Stimulated activated CD8-positive, alpha-beta memory T cell treated with anti-CD3 and anti-CD28 coated beads, Interleukin-7, amount 100 ng/mL, for 48 hours (primary cell): ENCODE measurements at places on chromosomes 12 and 14.

- no peak for DNase-seq
These were observed 39.7 kb downstream of the FOS start for GRCh38 chr14:75318353-75318752.

- no peak for DNase-seq
These were observed 17.0 kb upstream of the ERBB3 start for GRCh38 chr12:56062996-56063395.

DNA sequence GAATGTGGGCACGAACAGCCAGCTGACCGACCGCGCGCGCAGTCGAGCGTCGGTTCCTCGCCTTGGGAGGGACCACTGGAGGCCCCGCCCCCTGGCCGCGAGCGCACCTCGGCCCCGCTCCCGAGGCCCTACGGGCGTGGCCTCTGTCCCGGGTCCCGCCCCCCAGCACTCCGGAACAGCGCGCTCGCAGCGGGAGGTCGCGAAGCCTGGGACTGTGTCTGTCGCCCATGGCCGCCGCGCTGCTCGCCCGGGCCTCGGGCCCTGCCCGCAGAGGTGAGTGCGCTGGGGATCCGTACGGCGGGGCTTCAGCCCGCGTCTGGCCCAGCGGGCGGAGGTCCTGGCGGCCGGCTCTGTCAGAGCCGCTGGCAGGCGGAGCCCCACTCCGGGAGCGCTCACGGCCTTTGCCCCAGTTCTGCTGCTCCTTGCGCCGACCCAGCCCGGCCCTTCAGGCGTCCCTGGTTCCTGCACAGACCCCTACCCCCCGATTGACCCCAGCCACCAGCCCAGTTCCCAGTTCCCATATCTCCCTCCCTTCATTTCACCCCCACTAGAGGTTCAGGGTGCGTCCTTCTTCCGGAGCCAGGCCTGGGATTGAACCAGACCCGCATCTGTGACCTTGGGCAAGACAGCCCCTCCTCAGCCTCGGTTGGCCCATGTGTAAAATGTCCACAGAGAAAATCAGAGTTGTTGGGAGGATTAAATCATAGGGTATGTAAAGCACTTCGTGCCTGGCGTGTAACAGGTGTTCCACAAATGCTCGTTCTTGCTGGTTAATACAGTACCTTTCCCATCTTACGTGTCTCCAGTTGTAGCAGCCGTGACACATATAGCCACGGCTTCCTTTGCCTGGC lies at the start of gene ACADS:
Gene ACADS (plus strand): TSS at position 168 of the 851 bp plus-strand sequence. CDS start 60 bp downstream, at position 228.
- DNase-seq, result peak; percentile 80

DNA sequence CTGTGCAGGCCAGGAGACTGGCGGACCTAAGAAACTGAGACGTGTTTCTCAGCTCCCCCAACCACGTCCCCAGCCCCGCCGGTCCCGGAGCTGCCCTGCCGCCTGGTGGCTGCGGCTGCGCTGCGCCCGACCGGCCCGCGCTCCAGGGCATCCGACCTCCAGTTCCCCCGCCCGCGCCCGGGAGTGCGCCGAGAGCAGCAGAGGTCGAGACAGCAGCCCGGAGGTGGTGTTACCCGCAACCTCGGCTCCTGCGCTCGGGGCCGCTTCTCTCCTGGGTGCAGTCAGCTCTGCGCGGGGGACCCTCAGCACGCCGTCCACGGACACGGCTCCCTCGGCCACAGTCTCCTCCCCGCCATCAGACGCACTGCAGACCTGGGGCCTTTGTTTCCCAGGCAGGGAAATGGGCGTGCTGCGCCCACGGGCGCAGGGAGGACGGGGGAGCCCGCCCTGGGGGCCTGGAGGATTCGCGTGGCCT lies 21.6 kb upstream of the GPR132 start:
- DNase-seq, result peak; percentile 85

DNA sequence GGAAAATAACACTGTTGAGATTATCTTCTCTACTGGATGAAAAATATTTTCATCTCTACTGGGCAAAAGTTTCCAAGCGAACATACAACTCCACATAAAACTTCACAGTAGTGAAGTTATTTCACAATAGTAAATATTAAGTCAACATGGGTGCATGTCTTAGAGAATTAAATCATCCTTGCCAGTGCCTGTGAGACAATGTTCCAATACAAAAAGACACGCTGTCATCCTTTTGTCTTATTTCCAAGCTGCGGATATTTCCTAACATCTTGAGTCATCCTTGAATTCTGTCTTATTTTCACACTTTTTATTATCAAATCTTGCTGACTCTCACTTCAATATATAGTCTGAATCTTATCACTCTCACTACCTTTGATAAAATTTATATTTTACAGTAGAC lies 142.9 kb upstream of the KITLG start:
- DNase-seq, result no peak
